Panc1 (cell line): ENCODE measurements at places on chromosomes 2 and 18.

DNA sequence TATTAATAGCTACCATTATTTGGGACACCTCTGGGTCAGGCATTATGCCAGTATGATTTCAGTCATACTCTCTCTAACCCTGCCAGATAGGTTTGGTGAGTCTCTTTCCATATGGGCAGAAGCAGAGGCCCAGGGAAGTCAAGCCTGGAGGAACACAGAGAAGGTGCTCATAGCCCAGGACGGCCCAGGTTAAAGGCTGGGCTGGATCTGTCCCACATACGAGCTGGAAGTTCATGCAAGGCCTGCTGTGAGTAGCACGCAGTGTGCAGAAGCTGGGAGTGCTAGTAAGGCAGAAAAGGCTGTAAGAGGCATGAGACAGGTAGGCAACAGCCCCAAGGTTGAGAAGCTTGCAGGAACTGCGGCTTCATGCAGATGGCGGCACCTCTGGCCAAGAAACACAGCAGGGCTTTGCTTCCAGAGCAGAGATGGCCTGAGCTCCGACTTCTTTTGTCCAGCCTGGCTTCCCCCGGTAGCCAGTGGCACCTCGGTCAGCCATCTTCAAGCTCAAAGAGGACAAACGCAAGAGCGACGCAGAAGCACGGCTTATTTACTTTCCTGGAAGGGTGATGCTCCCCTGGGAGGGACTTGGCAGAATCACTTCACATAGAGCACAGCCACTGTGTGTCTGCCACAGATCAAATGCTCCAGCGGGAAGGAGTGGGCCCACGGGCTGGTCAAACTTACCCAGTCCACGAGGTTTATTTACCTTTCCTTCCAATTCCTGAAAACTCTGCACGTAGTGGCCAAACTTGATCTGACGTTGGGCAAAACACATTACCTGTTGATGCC is 58.5 kb upstream of the MAP4K4 start:
- no peak for DNase-seq

DNA sequence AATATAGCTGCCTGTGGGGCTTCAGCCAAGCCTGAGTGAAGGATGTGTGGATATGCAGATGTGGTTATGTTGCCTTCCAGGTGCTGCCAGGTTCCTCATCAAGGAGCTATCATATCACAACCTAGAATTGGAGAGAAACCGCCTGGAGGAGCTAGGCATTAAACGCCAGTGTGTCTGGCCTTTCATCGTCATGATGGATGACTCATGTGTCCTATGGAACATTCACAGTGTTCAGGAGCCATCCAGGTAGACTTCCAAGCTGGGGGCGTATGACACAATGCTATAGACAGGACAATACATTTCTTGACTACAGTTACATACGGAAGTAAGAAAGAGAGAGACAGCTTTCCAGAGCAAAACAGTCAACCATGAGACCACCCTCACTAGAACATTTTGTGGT is 86.8 kb downstream of the ESCO1 start:
- DNase-seq, result no peak

GRCh38 chr2:66539452-66539851 is 104.5 kb downstream of the MEIS1 start:
- DNase-seq, result no peak

DNA sequence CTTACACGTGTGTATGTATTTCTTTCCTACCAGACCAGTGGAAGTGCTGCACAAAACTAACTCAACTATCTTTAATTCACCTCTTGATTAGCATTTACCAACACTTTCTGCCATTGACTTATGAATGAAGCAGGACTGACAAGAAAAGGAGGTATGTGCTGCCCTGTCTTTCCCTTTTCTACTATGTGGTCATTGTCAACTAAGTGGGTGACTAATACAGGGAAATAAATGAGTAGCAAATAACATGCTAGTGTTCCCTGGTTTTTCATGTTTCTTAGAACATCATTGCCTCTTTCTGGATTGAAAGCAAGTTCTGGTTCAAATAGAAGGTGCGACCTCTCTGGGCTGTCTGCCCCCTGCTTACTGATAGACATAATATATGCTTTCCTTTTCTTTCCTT is 58.0 kb downstream of the LINC00305 start:
- DNase-seq, result no peak

DNA sequence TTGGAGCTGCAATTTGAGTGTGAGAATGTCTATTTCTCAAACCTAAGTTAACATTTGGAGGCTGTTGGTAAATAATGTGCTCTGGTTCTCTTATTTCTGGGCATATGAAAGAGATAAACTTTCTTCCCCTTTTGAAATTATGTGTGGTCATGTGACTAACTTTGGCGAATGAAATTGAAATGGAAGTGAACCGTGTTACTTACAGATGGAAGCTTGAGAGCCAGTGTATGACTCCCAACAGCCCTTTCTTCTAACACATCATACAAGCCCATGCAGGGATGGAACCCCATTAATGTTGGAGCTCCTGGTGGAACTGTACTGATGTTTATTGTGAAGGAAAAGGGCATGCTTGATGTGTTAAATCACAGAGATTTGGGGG is 725.8 kb downstream of the TSN start:
- no peak for DNase-seq

- no peak for DNase-seq
These were observed 9.3 kb upstream of the VWC2L start for GRCh38 chr2:214401580-214401979.

DNA sequence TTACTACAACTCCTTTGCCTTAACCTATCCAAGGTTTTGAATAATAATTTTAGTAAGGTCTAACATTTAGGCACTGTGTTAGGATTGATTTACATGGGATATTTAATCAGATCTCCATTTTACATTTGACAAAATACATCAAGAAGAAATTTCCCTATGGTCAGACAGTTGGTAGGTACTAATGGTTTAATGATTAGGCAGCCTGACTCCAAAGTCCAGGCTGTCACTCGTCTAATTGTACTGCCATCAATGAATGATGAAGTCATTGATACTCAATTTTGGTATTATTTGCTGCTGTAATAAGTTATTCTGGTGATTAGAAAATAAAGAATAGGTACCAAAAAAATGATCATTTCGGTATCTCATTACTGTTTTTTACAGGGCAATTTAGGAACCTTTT is 14.1 kb downstream of the BBS5 start:
- no peak for DNase-seq

GRCh38 chr2:184346338-184346862 is 251.9 kb upstream of the ZNF804A start:
- no peak for DNase-seq

GRCh38 chr2:71936076-71937030 is 211.3 kb downstream of the CYP26B1 start:
- DNase-seq, result no peak

DNA sequence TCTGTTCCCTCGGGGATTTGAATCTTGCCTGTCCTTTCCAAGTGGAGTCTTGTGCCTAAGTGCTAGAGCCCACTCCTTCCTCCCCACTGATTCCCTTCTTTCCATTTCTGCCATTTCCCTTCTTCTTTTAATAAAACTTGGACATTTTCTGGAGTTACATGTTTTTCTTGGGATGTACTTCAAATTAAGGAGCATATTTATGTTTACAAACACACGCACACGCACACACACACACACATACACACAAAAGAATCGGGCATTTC is 154.2 kb downstream of the TGIF1 start:
- DNase-seq, result no peak

DNA sequence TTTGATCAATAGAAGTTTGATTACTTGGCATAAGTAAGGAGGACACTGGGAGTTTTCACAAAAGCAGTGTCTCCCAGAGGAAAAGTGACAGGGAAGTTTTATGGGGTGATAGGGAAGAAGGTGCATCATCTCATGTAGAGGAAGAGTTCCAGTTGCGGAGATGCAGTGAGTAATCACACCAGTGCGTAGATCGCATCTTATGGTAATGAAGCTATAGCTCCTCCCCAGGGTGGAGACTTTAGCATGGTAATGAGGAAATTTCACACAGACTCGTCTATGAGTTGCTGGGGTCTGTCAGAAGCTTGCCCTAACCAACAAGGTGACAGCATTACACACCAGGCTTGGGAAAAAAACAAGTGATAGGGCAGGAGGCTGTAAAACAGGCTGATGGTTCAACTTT is 49.0 kb downstream of the KYNU start:
- DNase-seq, result no peak

GRCh38 chr18:2683055-2683454 is 27.5 kb downstream of the SMCHD1 start:
- no peak for DNase-seq
